NCI-H524 treated with DMSO at 0.1 percent for 48 hours (cell line): ENCODE measurements at places on chromosomes 1 and 21.

DNA sequence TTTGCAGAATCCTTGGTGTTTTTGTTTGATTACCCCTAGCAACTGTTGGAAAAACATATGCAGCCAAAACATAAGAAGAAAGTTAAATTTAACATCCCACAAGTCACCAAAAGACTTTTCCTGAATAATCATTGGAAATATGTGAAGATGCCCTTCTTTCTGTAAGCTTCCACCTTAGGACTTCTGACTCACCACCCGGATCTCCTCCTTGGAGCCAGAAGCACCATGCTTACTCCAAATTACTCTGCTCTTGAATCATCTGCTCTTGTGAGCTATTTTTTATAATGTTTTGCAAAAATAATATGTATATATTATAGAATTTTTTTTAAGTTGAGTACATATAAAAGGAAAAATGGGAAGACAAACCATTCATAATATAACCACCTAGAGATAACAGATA, 391.7 kb downstream of the KCTD3 start:
- DNase-seq, result no peak

DNA sequence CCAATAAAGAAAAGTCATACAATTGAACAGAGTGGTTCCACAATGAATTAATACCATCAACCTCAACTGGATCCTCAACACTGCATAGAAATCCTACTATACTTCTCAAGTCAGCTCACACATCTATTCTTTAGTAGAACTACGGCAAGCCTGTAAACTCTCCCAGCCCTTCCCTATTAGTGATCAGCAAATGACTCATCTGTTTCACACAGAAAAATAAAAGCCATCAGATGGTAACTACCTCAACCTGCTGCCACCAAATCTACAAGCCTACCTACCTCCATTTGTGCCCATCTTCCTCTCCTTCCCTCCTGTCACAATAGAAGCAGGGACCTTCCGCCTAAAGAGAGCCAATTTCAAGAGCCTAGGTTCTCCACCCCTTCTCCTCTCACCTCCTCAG, 63.6 kb downstream of the DMAP1 start:
- DNase-seq, result no peak

DNA sequence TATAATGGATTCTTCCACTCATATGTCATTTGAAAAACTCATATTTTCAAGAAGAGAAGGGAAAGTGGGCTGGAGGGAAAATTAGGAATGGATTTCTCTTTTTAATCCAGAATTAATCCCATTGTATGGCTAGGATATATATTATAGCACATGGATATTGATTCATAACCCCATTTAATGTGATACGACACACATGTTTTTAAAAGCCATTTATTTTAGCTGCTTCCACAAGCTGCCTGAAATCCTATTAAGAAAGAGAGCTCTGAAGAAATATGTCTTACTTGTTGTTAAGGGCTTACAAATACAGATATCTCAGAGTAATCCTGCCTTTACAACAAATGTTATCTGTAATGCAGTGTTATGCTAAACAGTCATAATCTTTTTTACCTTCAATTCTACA, 598.6 kb downstream of the AMY1C start:
- DNase-seq, result no peak

DNA sequence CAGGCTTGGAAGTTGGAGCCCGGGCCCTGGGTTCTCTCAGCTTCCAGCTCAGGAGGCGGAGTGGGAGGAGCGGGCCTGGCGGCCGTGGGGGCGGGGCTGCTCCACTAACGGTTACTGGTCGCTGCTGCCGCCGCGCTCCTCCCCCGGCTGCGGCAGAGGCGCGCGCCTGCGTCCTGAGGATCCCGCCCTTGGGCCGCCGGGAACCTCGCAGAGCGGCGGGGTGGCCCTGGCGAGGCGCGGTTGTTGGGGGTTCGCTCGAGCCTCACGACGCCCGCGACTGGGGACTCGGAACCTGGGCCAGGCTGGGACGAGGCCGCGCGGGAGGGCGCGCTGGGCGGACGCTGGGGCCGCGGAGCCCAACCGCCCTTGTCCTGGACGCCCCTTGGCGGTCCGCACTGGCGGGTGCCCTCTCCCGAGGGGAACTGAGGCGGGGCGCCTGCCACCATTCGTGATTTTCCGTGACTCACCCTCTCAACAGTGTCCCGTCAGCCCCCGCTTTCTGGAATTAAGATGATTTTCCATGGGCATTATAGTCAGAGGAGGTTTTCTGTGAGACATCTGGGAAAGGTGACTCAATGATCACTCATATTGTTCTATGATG, 34.1 kb downstream of the OR2G3 start:
- no peak for DNase-seq

DNA sequence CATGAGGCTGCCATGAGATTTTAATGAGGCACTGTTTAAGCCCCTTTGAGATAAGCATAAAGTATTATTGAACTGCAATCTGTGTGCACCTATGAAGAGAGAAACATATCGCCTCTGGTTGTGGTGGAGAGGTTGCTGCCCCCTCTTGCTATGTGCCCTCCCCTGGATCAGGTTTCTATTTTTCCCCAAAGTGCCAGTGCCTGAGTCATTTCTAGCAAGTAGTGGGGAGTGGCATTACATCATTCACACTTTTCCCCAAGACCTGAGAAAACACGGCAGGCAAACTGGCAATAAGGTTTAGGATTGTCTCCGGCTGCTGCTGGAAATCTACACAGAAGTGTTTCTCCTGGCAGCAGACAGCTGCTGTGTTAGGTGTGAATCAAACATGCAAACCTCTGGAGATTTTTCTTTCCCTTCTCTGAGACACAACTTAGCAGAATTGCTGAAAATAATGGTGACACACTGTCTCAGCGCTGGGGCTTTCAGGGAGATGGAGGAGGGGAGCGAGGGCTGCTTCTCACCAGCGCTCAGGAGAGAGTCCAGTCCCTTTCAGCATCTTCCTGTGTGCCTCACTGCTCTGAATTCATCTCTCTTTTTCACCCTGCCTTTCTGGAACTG, 13.7 kb upstream of the RGS16 start:
- DNase-seq, result peak; percentile 25

GRCh38 chr1:41806472-41807155, 112.1 kb downstream of the HIVEP3 start:
- DNase-seq, result no peak

DNA sequence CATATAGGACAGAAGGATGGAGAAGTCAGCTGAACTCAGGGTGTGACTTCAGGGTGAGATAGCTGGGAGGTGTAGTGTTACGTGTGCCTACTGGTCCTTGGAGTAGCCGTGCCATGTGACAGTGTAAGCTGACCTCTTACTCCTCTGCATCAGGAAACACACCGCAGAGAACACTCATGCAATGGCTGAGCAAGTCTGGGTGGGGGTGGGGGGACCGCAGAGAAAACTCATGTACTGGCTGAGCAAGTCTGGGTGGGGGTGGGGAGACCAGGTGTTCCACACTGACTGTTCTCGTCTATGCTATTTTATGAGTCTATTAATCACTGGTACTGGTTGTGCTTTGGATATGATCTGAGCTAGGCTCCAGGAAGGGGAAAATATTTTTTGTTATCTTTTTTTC, 233.1 kb downstream of the PAPPA2 start:
- peak; percentile 66 for DNase-seq

DNA sequence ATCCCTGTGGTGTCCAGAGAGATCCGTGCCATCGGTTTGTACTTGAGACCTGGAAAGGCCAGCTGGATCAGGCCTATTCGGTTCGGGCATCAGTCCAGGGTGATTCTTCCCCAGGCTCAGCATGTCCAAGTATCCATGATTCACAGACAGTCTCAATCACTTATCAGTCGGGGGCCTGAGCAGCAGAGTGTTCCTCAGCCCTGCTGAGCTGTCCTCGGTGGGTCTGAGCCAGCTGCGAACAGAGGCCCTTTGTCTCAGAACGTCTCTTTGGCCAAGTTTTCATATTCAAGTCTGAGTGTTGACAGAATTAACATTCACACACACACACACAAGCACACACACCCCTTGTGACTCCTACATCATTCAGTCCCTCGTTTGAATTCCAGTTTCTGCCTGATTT, 33.4 kb upstream of the OSBPL9 start:
- no peak for DNase-seq

GRCh38 chr1:64940025-64940424, 26.3 kb downstream of the JAK1 start:
- DNase-seq, result no peak

DNA sequence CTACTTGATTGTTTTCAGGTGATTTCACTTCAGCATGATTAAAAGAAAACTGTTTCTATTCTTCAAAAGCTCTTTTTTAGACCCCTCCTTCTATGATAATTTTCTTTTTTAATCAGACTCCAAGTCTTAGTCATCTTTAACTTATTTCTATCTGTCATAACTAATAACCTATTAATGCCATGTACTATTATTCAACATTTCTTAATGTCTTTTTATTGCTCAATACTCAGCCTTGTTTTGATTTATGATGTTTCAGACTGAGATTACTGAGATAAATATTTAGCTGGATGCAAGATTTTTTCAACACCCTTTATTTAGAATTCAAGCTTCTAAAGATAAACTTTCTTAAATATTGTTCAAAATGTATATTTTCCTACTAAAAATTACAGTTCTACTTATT, 53.6 kb downstream of the ATP6V1G3 start:
- no peak for DNase-seq

GRCh38 chr1:186033847-186034271, 299.7 kb downstream of the HMCN1 start:
- DNase-seq, result no peak

GRCh38 chr1:63327417-63328054, 5.2 kb downstream of the FOXD3 start:
- DNase-seq, result no peak

GRCh38 chr1:51736702-51737101, 119.8 kb downstream of the OSBPL9 start:
- DNase-seq, result no peak

DNA sequence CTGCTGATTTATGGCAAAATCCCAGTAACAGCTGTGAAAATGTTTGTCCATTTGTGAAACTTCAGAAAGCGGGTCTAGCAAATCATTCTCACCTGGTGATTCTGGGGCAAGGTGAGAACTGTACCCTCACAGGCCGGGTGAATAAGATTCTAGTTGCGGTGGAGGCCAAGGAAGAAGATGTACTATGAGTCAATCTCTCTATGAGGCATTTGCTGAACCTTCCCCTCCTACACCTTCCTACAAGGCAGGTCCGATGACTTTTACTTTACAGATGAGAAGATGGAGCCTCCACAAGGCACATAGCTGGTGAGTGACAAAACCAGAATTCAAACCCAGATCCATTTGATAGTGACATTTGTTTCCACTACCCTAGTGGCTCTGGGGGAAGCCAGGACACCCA, 72.7 kb downstream of the BACH1 start:
- DNase-seq, result no peak

GRCh38 chr1:31576201-31576669, at the start of gene TINAGL1:
Gene TINAGL1 (plus strand): TSS chr1:31576515. CDS start chr1:31577149, 634 bp downstream.
- DNase-seq, result no peak

DNA sequence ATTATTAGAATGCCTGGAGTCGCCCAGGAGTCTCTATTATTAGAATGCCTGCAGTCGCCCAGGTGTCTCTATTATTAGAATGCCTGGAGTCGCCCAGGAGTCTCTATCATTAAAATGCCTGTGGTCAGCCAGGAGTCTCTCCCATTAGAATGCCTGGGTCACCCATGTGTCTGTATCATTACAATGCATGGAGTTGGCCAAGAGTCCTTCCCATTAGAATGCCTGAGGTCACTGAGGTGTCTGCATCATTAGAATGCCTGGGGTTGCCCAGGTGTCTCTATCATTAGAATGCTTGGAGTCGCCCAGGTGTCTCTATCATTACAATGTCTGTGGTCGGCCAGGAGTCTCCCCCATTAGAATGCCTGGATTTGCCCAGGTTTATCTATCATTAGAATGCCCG, 66.9 kb downstream of the RNF187 start:
- DNase-seq, result no peak

DNA sequence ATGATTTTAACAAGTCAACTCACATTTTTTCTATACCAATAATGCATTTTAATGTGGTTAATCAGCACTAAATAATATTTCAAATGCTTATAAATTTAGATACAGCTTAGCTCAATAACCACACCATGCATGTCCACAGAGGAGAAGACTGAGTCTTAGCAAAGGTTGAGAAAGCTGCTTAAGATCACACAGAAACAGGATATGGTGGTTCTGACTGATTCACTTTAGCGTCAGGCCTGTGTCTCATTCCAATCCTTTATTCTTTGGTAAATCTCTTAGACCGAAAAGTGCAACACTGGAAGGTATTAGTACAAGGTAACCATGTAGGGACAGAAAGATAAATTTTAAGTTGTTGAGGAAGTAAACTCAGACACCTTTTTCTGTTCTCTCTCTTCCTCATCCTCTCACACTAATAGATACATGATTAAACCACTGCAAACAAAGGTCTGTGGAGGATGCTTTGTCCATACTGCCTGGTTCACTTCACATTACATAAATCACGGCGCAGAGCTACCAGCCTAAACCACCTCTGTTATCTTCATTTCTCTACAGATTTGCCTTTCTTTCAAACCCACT, 139.0 kb downstream of the DPYD start:
- no peak for DNase-seq

GRCh38 chr1:20586953-20587660, 1.8 kb upstream of the CDA start:
- DNase-seq, result no peak

- no peak for DNase-seq
These were observed 67.0 kb downstream of the PIK3R3 start for GRCh38 chr1:46065405-46065804.

DNA sequence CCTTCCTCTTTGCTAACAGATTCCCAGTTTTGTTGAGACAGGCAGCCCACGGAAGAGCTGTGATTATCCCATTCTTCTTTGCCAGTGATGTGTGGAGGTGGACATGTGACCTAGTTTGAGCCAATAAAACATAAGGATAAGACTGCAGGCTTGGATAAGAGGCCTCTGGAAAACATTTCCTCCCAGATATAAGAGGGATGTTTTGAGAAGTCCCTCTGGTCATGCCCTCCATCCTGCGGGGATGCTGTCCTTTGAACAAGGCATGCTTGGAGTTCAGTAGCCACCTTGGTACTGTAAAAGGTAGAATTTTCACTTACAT, 155.7 kb downstream of the TM2D1 start:
- DNase-seq, result peak; percentile 75

- no peak for DNase-seq
These were observed 2.8 kb downstream of the DIRAS3 start for GRCh38 chr1:68047659-68048026.

DNA sequence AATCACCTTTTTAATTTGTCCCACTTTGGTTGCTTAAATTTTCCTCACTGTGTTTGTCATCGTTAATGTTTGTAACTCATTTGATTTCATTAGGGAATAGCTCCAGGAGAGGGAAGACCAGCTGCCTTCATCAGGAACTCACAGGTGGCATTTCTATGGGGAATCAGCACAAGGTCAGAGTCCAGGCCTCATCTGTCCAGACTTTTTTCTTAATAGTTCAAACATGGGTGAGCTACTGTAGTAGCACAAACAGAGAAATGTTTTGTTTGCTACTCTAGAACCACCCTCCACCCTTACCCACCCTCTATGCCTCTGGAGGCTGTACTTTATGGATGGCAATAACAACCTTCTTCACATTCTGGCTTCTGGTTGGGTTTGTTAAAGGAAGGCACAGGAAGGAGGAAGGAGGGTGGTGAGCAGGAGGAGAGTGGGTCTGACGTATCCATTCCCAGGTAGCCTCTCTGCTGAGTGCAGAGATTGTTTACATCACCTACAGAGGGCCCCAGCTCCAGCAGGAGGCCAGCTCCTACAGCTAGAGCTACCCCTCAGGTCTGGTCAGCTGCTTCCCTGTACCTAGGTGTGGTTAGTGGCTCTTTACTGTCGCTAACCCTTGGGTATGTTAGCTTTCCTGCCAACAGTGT, 8.1 kb upstream of the TEDDM1 start:
- no peak for DNase-seq

GRCh38 chr1:92975551-92976232, 14.4 kb upstream of the DIPK1A start:
- no peak for DNase-seq
